ENCODE measurements at places on chromosomes 16 and 17.
A peak's percentile ranks its signal among the peaks of the same experiment; 100 is the strongest.

DNA sequence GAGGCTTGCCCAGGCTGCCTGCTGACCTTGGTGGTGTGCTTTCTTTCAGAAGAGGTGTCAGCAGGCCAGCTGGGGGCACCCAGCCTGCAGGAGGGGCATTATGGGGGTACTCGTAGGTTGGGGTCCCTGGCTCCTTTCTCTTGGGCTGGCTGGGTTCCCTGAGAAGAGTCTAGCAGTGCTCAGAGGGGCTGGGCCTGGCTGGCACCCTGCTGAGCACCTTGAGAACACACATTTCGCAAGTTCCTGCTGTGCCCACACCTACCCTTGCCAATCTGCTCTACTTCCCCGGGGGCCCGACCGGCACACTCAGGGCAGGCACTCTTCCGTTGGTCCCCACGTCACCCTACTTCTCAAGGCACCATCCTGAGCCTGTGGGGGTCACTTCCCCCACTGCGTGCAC is 5.1 kb downstream of the CEMP1 start:
- peaks cover 8% of the 10 kb centered on the region for H3K4me1 ChIP-seq
- no peak for DNase-seq
- no peaks in the 10 kb centered on the region for H3K27me3 ChIP-seq
- no peak overlapping the region for H3K4me3 ChIP-seq
- H3K36me3 ChIP-seq = peaks cover 16% of the 10 kb centered on the region
- H3K27ac ChIP-seq = no peak overlapping the region

GRCh38 chr16:23570992-23571632 is 13.6 kb downstream of the UBFD1 start:
- H3K4me3 ChIP-seq = no peak overlapping the region
- H3K4me1 ChIP-seq = no peaks in the 10 kb centered on the region
- H3K27me3 ChIP-seq = no peaks in the 10 kb centered on the region
- peaks cover 37% of the 10 kb centered on the region for H3K36me3 ChIP-seq

GRCh38 chr17:50518384-50519023 is 10.3 kb downstream of the MYCBPAP start:
- H3K36me3 ChIP-seq = peaks cover 2% of the 10 kb centered on the region
- H3K27me3 ChIP-seq = peaks cover 2% of the 10 kb centered on the region
- DNase-seq = no peak
- no peak overlapping the region for H3K4me3 ChIP-seq
- H3K4me1 ChIP-seq = peaks cover 13% of the 10 kb centered on the region

GRCh38 chr16:89691231-89691985 is 4.9 kb downstream of the CDK10 start:
- peaks cover 20% of the 10 kb centered on the region for H3K36me3 ChIP-seq
- H3K4me1 ChIP-seq = peaks cover 6% of the 10 kb centered on the region
- no peak for DNase-seq

- H3K27me3 ChIP-seq = peaks cover 5% of the 10 kb centered on the region
- peak; percentile 7 for DNase-seq
- H3K27ac ChIP-seq = no peak overlapping the region
- no peaks in the 10 kb centered on the region for H3K36me3 ChIP-seq
These were observed 90.5 kb upstream of the SOX9 start for GRCh38 chr17:72030067-72030899.
